ENCODE measurements at places on chromosomes 16 and 17.

DNA sequence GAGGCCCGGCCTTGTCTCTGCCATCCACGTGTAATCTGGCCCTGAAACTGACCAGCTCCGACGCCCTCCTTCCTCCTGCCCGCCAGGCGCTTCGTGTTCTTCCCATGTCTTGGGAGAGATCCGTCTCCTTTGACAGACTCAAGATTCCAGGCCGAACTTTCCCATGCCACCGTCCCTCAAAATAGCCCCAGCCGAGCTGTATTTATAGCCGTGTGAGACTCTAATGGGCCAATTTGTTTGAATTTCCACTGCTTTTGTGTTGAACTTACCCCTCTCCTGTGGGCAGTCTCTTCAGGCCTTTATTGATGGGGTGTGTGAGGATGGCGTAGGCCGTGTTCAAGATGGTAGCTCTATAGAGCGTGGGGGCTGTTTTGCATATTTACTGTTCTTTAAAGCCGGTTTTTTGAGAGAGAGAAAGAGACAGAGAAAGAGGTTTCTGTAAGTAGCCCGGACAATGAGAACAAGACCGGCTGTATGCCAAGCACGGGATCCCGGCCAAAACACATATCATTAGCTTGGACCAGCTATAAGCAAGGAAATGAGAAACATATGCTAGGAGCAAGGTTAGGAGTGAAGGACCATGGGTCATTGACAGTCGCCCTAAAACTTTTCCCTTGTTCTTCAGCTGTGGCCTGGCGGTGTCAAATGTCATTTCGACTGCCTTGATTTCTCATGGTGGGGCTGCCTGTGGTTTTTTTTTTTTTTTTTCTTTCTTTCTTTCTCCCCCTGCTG is 124.5 kb upstream of the ZFHX3 start:
- no peaks in the 10 kb centered on the region for H3K36me3 ChIP-seq
- H3K27me3 ChIP-seq: no peaks in the 10 kb centered on the region
- peak; percentile 81 for DNase-seq
- H3K4me1 ChIP-seq: peaks cover 4% of the 10 kb centered on the region
- H3K27ac ChIP-seq: no peak overlapping the region

- H3K27me3 ChIP-seq: no peaks in the 10 kb centered on the region
- peak overlapping the region; percentile 85 for H3K27ac ChIP-seq
- peak; percentile 87 for DNase-seq
- no peaks in the 10 kb centered on the region for H3K36me3 ChIP-seq
- peak overlapping the region; percentile 59 for H3K4me3 ChIP-seq
Observed at GRCh38 chr16:648071-648780, 939 bp upstream of the WDR90 start.

DNA sequence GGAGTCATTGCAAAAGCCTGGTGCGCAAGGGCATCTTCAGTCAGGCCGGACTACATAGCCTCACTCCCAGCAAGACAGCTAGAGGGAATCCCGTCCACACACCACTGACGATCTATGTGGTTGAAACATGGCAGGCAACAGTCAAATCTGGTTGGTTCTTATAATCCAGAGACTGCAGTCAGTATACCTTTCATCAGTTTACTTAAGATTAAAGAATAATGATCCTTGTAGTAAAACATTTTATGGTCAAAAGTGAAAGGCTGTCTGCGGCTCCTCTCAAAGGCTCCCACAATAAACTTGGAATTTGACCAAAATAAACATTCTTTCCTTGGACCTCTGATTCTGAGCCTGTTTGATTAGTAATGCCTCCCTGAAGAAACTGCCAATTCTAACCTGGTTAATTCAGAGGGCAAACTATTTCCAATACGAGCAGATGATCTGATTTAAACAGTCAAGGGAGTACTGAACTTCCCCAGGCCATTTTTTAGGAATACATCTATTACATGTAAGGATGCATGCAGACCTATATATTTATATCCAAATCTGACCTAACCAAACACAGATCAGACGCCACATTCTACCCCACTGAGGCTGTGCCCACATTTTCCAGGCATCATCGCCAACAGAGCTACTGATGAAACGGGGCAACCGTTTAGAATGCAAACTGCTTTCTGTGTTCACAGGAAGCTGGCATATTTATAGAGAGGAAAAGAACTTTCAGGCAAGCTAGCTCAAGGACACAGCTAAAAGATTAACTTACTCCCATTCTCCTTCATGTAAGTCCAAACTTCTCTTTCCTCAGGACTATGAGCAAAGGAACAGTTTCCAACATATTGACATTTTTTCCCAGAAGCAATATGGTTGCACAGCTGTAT is 15.3 kb upstream of the TXNDC11 start:
- DNase-seq: no peak
- H3K4me1 ChIP-seq: peaks cover 24% of the 10 kb centered on the region
- H3K27me3 ChIP-seq: no peaks in the 10 kb centered on the region

GRCh38 chr16:84155771-84156170 is 10.7 kb downstream of the DNAAF1 start:
- peaks cover 4% of the 10 kb centered on the region for H3K27me3 ChIP-seq
- DNase-seq: no peak
- no peaks in the 10 kb centered on the region for H3K36me3 ChIP-seq
- no peak overlapping the region for H3K27ac ChIP-seq

GRCh38 chr17:63222655-63223054 is 223.5 kb downstream of the CYB561 start:
- H3K4me3 ChIP-seq: no peak overlapping the region
- no peaks in the 10 kb centered on the region for H3K4me1 ChIP-seq
- DNase-seq: no peak
- H3K27ac ChIP-seq: no peak overlapping the region
- H3K27me3 ChIP-seq: no peaks in the 10 kb centered on the region
- no peaks in the 10 kb centered on the region for H3K36me3 ChIP-seq

DNA sequence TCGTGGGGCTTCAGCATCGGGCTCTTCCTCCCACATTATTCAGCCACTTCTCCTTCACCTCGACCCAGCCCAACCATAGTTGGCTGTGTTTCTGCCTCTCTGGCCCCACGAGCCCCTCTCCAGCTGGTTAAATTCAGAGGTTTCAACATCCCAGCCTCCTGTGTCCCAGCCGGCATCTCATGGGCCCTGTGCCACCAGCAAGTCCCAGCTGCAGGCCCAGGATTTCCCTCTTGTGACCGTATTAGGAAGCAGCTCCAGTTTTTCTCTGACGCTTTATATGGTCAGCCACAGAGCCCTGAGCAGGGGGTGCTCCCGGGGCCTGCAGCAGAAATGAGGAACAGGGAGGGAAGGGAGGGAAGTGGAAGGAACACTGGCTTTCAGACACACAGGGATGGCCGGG is 27.4 kb downstream of the MYH11 start:
- no peak overlapping the region for H3K27ac ChIP-seq
- no peak for DNase-seq
- H3K4me3 ChIP-seq: no peak overlapping the region
- no peaks in the 10 kb centered on the region for H3K4me1 ChIP-seq
- no peaks in the 10 kb centered on the region for H3K36me3 ChIP-seq

DNA sequence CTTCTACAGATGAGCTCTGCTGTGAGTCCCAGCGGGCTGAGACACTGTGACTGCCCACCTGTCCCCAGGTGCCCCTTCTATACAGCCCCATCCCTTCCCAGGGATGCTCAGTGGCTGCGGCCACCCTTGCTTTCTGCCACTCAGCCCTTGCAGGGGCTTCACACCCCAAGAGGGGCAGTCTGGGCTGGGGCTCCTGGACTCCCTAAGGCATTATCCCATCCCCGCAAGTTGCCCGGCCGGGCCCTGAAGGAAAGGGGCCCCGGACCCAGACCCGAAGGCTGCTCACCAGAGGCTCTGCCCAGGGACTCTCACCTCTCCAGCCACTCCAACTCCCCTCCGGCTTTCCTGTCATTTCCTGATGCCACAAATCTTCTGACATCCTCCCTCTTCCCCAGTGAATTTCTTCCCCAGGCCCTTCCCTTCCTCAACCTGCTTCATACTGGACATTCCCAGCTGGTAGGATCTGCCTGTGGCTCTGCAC is 88.5 kb upstream of the TOB1 start:
- no peaks in the 10 kb centered on the region for H3K27me3 ChIP-seq
- H3K27ac ChIP-seq: peak overlapping the region; percentile 61
- H3K4me3 ChIP-seq: no peak overlapping the region
- DNase-seq: no peak

DNA sequence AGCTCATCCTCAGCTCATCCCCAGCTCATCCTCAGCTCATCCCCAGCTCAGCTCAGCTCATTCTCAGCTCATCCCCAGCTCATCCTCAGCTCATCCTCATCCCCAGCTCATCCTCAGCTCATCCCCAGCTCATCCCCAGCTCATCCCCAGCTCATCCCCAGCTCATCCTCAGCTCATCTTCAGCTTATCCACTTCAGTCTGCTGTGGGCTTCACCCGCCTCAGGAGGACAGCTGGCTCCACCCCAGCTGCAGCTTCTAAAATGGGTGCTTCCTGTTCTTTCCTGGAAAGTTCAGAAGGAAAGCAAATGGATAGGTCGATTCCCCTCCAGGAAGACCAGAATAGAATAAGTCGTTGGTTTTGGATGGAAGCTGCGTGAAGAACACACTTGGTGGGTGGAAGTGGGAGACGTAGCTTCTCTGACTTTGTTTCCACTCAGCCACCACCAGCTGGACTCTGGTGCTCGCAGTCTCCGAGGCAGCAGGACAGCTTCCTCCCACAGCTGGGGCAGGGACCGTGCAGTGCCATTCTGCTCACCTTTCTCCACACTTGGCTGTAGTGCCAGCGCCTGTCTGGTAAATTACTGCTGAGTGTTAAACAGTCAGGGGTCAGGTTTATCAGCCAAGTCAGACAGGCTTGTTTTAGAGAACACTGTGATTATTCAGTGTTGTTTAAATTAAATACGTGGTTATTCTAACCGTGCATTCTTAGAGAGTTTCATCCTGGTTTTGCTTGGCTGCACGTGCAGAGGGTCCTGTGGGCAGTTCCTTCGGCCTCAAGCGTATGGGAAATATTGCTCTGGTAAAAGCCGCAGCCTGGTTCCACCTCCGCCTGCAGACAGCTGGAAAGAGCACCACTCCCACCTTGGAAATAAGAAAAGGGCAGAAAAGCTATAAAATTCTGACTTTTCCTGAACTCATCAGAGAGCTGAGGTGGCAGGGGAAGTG is 61.0 kb upstream of the CHMP6 start:
- H3K36me3 ChIP-seq: no peaks in the 10 kb centered on the region
- no peaks in the 10 kb centered on the region for H3K27me3 ChIP-seq
- H3K4me1 ChIP-seq: no peaks in the 10 kb centered on the region

DNA sequence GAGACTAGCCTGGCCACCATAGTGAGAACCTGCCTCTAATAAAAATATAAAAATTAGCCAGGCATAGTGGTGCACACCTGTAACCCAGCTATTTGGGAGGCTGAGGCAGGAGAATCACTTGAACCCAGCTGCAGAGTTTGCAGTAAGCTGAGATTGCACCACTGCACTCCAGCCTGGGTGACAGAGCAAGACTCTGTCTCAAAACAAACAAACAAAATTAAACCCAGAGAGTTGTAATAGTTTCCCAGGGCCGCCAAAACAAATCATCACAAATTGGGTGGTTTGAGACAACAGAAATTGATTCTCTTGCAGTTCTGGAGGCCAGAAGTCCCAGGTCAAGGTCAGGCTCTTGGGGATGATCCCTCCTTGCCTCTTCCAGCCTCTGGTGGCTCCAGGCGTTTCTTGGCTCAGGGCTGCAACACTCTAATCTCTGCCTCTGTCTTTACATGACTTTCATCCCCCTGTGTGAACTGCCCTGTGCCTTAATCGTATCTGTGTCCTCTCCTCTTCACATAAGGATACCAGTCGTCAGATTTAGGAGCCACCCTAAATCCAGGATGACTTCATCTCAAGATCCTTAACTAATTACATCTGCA is 100.3 kb upstream of the NOL11 start:
- H3K4me1 ChIP-seq: no peaks in the 10 kb centered on the region
- no peak overlapping the region for H3K4me3 ChIP-seq
- no peaks in the 10 kb centered on the region for H3K27me3 ChIP-seq
